ENCODE measurements at places on chromosomes 3 and 15.

- no peak for DNase-seq
These were observed 103.2 kb downstream of the EPHB1 start for GRCh38 chr3:134898181-134898754.

DNA sequence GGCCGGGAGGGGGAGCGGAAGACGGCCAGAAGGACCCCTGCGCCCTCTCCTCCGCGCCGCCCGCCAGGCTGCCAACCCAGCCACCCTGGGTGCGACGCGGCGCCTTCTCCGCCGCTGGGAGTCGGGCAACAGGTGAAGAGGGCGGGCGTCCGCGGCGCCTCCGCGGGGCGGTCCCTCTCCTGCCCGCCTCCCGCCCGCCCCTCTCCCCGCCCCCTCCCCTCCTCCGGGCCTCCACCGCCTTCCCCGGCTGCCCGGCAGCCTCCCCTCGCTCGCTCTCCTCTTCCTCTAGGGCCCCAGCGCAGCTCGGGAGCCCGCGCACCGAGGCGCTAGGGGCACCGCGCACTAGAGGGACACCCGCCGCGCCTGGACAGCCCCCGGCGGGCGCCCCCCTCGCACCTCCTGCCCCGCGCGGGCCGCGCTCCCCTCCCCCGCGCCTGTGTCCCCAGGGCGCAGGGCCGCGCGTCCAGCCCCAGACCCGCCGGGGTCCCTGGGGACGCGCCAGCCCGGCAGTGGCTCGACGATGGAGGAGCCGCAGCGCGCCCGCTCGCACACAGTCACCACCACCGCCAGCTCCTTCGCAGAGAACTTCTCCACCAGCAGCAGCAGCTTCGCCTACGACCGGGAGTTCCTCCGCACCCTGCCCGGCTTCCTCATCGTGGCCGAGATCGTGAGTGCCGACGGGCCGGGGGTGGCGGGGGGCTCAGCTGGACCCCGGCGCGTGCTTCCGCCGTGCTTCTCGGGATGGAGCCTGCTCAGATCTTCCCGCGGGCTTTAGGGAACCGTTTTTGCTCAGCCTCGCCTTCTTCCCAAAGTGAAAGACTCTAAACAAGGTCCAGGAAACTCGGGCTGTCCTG lies at the start of gene CMTM8:
TSS of gene CMTM8 (plus strand) at position 228 of the 854 bp plus-strand sequence. CDS start at position 521, 293 bp downstream.
- DNase-seq: no peak

- peak; percentile 42 for DNase-seq
These were observed 39.0 kb downstream of the CFAP100 start for GRCh38 chr3:126433496-126434263.

DNA sequence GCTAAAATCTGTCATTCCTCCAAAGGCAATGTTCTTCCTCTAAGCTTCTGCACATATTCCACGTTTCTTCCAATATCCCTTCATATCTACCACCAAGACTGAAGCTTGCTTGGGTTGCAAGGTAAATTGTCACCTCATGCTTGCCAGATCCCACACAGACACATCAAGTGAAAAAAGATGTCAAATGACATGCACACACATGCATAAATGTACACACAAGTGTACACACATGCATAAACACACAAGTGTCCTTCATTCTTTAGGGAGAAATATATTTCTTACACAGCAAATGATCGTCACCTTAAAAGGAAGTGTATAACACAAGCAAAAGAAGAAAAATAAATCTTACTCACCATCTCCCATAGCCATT lies 59.4 kb downstream of the CLASP2 start:
- no peak for DNase-seq

DNA sequence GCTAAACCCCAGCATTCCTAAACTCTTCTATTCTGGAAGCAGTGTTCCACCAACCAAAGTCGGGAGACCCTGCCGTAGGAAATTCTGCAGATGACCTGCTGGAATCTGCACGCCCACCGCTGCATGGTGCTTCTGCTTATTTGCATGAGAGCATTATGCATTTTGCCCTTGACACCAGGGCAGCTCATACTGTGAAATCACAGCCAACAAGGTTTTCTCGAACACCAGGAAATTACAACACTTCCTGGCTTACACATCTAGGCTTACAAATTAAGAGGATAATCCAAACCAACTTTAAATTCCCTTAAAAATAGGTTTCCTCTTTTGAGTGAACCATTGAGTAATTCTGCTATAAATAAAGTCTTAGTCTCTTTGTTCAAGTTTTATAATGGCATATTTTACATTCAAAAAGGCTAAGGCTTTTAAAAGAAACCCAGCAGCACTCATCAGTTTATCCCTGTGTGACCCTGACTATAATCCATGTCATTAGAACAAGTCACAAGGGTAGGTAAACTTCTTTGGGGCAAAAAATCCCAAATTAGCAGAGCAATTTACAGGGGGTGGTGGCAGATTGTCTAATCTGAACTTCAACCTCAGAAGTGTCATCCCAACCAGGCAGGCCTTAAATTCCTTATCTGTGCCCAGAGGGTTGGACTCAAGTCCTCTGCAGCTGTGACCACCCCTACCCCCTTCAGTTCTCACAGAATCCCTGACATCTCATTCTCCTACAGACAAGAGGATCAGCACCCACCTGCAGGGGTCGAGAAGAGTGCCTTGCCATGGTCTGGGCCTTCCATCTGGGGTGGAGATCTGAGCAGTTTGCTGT lies 33.5 kb upstream of the RBP1 start:
- DNase-seq: peak; percentile 27

GRCh38 chr3:43726521-43726920 lies 35.8 kb downstream of the ABHD5 start:
- no peak for DNase-seq

GRCh38 chr3:14793126-14793857 lies 25.5 kb upstream of the FGD5 start:
- DNase-seq: no peak

DNA sequence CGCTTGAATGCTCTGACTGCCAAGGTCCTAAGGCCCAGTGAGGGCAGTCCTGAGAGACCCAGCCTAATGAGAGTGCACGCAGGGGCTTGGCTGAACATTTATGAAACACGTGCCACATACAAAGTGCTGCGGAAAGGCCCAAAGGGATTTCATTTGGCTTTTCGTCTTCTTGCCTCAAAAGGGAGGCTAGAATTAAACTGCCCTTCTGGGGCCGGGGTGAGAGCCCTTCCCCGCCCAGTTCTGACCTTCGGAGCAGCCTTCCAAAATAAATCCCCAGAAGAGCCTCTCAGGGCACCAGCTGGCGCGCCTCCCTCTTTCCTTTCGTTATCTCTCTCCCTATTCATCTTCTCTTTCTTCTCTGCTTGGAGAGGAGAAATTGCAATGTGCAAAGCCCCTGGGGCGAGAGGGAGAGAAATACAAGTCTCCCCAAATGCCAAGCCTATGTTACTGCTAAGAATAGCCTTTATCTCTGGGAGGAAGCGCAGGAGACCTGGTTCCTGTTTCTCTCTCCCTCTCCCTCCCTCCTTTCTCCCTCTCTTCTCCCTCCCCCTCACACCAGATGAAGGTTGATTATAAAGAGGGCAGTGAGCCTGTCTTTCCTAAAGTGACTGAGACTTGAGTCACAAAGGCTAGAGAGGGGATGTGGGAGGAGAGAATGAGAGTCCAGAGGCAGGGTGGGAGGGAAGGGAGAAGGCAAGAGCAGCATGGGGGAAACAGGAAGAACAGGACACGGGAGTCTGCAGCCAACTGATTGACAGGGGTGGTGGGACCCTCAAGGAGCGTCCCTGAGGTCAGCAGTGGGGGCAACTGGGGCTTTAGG lies 36.7 kb upstream of the NDUFB4 start:
- DNase-seq: peak; percentile 73

DNA sequence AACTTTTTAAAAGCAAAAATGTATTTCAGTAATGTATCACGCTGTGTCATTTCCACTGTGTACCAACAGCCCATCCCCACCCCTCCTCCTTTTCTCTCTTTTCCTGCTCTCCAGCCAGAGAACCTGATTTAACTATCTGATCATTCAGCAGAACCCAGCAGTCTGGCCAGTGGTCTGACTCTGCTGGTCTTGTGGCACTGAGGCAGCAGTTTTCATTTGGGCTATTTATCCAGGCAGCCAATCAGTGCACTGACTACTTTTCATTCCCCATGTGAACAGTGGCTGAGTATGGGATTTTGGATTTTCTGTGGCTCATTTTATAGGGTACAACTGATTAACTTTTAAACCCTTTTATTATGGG lies 56.3 kb downstream of the GPR171 start:
- DNase-seq: no peak

DNA sequence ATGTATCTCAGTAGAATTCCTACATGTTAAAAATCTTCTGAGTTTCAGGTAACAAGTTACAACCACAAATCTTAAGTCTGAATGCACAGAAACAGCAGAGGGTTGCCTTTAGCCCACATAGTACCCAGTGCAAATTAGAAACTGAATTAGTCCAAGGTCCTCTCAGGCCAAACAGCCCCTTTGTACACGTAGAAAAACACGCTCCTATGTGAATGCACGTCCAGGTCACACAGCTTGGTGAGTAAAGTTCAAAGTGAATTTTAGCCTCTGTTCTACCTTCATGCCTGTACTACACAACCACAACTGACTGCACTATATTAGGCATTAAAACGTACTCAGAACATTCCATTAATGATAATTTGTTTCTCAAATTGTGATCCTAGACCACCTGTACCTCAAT lies 46.3 kb downstream of the GYG1 start:
- DNase-seq: no peak

GRCh38 chr3:16849795-16850194 lies 35.0 kb upstream of the PLCL2 start:
- peak; percentile 21 for DNase-seq

DNA sequence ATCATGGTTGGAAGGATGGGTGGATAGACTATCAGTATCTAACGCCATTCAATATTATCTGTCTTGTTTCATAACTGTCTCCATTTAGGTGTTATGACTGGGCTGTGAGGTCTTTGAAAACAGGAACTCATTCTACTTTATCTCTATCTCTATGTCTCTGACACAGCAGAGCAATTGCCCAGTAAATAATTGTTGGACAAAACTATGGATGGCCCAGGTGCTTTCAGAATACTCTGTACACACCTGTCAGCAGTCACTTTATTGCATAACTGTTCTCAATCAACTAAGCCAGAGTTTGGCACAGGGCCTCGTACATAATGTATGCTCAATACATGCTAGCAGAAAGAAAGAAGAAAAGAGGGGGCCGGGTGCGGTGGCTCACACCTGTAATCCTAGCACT lies 210.3 kb downstream of the OPA1 start:
- no peak for DNase-seq

DNA sequence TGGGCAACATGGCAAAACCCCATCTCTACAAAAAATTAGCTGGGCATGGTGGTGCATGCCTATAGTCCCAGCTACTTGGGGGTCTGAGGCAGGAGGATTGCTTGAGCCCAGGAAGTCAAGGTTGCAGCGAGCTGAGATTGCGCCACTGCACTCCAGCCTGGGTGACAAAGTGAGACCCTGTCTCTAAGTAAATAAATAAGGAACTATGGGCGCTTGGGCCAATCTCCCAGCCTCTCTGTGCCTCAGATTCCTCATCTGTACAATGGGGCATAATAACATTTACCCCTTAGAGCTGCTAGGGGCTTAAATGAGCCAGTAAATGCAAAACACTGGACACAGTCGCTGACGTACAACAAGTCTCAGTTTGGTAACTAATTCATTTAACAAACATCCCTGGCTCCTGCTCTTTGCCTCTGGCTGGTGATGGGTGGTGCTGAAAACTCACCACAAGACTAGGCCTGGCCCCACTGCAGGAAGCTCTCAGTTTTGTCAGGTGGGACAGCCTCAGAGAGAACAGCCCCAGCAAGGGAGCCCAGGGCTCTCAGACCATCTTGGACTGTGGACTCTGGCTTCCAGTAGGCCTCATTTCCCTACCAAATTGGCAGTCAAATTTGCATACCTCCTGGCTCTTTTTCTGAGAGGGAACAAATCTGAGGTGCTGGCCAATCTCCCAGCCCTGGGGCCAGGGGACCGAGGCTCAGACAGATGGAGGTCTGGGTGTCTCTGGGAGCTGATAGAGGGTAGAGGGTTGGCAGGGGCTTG lies 6.4 kb upstream of the TBC1D2B start:
- DNase-seq: no peak

DNA sequence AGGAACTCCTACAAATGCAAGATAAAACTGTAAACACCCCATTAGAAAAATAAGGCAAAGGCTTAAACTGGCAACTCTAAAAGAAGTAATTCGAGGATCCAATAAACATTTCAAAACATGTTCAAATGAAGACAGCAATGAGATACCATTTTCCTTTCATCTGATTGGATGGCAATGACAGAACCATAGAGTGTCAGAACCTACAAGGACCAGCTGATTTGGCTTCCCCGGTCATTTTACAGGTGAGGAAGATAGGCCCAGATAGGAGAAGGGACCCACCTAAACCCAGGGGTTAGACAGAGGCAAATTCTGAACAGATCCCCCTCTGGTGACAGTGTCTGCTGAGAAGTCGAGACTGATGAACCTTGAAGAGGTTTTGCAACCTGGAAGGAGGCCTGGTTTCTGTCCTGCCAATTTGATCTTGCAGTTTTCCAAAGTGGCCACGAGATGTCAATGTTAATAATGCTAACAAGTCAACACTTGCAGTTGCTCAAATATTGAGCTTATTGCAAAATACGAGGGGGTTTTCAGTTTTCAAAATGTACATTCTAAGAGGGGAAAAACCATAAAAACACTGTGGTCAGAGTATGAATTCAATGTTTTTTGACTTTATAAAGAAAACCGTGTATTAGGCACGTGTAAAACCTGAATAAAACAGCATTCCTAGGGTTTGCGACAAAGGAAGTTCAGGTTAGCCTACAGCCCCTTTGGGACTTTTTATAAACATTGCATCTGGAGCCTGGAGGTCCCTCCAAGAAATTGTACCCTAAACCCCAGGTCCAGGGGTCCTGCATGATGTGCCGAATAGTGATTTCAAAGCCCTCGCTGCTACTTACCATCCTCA lies 21.5 kb downstream of the CFAP161 start:
- no peak for DNase-seq

GRCh38 chr3:4633078-4634004 lies 140.2 kb downstream of the ITPR1 start:
- DNase-seq: no peak

GRCh38 chr15:76996526-76997401 lies 1.8 kb downstream of the PSTPIP1 start:
- peak; percentile 75 for DNase-seq

DNA sequence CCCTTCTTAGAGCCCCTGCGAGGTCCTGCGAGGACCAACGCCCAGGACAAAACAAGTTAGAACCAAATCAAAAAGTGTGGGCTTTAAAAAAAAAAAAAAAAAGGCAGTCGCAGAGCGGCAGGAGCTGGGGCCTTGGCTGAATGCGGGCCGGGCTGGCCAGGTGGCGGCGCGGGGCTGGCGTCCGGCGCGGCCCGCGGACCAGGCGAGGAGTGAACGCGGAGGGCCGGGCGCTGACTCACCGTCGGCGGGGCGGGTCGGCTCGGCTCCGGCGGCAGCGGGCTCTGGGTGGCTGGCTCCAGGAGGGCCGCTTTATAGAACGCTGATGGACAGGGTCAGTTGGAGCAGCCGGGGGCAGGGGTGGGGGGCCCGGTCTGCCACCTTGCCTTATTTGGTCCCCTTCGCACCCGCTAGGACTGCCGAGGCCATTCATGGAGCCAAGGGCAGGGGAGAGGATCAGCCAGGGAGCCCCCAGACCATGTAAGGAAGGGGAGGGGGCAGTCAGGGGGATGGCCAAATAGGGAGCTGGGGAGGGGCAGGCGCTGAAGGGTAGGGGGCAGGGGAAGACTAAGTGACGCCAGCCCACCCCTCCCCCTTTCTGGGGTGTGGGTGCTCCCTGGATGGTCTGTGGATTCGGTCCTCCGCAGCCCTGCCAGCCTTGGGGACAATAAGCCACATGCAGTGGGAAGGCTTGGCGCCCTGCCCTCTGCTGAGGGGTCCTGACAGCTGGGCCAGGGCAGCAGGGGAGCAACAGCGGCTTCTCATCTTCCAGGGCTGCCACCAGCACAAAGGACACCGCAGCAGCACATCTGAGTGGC lies at the start of gene ACTC1:
TSS of gene ACTC1 (minus strand) at position 283 of the 815 bp plus-strand sequence. CDS start 741 bp downstream, outside the sequence.
- DNase-seq: peak; percentile 32

Measured in tibial artery (tissue), 4 donors.